ENCODE measurements at places on chromosomes 2 and 18.

DNA sequence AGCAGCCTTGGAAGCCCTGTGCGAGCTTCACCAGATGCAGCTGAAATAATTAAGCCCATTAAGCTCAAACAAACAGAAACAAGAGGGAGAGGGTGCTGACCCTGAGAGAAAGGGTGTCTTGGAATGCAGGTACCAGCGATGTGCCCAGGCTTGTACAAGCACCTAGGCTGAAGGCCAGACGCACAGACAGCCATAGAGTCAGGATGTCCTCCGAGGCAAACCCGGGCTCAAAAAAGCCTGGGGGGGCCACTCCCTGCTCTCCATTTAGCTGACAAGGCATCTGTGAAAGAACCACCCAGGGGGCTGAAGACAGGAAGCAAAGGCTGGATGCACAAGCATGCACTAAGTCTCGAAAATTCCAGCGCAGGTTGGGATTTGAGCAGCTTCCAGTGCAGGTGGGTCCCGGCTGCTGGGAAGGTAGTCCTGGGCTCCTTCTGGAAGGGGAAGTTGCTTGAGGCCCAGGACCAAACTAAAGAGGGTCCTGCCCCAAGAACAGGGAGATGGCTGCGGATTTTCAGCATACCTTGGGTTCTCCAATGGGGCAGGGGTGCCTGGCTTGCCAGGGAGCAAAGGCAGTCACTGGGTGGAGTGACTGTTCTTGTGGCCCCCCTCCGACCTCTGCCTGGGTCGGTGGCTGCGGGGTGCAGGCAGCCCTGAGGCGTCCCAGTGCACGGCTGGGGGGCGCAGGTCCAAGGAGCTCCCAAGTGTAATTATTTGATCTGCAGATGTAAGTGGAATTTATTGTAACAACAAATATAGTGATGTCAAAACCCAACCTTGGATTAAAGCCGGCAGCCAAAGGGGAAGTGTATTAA, 5.9 kb downstream of the GBX2 start:
- DNase-seq = no peak

GRCh38 chr2:97983698-97984097, 12.1 kb downstream of the TMEM131 start:
- no peak for DNase-seq

DNA sequence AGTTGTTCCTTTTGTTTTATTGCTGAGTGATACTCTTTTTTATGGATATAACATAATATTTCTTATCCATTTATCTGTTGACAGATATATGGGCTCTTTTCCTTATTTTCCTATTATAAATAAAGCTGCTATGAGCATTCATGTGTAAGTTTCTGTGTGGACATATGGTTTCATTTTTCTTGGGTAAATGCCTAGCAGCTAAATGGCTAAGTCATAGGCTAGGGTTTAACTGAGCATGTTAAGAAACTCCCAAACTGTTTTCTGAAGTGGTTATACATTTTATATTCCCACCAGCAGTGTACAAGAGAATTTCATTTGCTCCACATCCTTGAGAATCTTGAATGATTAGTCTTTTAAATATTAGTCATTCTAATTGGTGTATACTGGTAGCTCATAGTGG, 786.6 kb upstream of the CDH2 start:
- DNase-seq = no peak

DNA sequence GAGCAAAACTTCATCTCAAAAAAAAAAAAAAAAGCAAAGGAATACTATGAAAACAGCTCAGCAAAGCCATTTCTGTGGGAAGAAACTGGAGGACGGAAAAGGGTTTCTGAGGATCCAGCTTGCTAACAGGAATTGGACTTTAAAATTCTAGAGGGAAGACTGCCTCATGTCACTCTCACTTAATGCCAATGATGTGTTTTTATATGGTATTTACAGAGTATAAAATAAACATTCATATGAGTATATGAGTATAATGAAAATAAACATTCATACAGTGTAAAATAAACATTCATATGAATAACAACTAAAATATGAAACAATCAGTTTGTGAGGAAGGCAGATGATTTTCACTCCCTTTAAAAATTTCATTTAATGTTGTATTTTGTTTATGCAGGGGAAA, 43.9 kb downstream of the CHMP3 start:
- DNase-seq = no peak

GRCh38 chr2:192814376-192814775, 619.6 kb upstream of the TMEFF2 start:
- no peak for DNase-seq

- DNase-seq = no peak
Measured at GRCh38 chr2:238816291-238816690, 31.6 kb upstream of the TWIST2 start.

DNA sequence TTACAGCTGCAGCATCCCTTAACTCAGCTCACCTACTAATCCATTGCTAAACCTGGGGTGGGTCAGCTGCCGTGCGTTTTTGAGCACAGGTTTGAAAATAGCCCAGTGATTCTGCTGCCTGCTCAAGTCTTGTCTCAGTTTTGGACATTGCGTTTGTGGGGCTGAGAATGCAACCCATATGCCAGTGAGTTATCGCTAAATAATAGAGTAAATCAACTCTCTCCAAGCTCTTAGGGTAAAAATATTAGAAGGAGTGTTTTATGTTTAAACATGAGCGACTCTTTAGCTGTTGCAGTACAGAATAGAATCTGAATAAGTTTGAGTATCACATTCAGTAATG, 2.1 kb downstream of the TSHZ1 start:
- no peak for DNase-seq

DNA sequence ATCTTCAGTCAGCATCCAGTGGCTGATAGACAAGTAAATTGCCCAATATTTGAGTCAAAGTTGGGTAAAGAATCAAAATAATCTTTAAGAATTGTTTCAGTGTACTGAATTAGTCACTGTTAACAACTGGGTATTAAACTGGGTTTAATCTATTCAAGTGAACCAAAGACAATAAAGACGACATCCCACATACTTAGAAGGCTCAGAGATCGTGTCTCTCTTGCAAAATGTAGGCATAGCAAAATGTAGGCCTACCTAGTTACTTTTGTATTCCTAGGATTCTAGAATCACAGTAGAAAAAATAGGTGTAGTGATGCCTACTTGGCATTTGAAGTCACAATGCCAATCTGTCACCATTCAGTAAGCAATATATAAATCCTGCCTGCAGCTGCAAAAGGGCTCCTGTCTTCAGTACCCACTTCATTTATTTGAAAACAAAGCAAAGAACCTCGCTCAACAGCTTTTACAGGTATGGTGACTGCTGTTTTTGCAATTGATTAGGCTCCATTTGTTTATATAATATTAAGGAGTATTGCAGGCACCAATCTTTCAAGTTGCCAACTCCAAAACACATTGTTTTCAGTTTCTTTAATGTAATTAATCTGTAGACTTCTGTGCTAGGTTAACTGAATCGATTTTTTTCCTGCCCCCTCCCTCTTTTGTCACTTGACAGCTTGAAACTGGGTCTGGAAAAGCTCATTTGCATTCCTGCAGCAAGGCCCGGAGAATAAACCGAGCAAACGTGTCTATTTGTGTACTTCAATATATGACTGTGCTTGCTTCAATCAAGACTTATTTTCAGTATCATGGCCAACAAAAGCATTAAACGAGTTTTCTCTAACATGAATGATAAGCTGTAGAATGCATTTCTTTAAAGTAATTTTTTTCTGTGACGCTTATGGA, 1074.9 kb downstream of the TDRD15 start:
- no peak for DNase-seq

DNA sequence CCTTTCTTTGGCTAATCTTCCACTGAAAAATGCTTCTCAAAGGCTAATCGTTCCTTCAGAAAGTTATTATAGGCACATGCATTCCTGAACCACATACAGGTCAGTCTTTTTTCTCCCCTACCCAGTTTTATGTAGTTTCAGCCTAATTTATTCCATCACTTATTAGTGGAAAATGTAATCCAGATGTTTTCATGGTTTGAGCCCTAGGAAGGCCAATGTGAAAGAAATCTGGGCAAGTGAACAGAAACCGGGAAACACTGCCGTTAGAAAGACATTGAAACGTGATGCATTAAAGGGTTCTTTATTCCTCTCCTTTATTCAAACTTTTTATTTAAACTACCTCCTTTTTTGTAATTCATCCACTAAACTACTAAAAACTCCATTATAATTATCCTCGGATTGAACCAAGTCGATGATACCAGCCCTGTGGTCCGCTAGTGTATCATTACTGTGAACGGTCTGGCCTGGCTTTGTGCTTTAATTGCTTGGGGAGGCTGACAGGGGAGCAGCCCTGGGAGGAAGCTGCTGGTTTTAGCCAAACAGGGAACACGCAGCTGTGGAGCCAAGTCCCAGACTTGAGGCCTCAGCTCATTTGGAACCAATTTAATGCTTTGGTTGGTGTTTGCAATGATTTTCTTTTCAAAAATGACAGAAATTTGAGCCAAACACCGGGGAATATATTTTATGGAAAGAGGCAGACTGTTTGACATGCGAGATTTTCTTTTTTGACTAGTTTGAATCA, 149.2 kb downstream of the ARHGAP28 start:
- no peak for DNase-seq

- DNase-seq = no peak
Measured at GRCh38 chr2:40540026-40540425, 88.1 kb upstream of the SLC8A1 start.

- DNase-seq = no peak
Measured at GRCh38 chr2:160916300-160916699, 243.9 kb upstream of the TANK start.

GRCh38 chr2:123916531-123916930, 108.6 kb upstream of the CNTNAP5 start:
- DNase-seq = no peak

DNA sequence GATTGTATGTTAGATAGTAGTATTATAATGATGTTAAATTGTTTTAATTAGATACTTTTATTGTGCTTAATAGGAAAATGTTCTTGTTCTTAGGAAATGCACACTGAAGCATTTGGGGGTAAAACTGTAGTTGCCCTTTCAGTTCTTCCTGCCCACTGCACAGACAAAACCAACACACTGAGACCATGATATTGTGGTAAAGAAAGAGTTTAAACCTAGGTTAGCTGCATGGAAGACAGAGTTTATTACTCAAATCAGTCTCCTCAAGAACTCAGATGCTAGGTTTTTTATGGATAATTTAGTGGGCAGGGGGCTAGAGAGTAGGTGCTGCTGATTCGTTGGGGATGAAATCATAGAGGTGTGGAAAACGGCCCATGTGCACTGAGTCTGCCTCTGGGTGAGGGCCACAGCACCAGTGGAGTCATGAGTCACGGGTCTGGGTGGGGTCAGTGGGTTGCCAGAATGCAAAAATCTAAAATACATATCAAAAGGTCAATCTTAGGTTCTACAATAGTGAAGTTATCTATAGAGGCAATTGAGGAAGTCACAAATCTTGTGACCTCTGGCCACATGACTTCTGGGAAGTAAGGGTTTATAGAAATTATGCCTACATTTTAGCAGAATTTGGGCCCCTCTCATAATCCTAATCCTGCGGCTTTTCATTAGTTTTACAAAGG, 283.4 kb upstream of the FBXO11 start:
- no peak for DNase-seq

- no peak for DNase-seq
Measured at GRCh38 chr2:103664690-103665089, 902.9 kb downstream of the TMEM182 start.

GRCh38 chr2:181949047-181949446, 36.6 kb upstream of the PPP1R1C start:
- DNase-seq = peak; percentile 11

- DNase-seq = peak; percentile 67
Measured at GRCh38 chr2:205868773-205869333, 186.6 kb downstream of the NRP2 start.

DNA sequence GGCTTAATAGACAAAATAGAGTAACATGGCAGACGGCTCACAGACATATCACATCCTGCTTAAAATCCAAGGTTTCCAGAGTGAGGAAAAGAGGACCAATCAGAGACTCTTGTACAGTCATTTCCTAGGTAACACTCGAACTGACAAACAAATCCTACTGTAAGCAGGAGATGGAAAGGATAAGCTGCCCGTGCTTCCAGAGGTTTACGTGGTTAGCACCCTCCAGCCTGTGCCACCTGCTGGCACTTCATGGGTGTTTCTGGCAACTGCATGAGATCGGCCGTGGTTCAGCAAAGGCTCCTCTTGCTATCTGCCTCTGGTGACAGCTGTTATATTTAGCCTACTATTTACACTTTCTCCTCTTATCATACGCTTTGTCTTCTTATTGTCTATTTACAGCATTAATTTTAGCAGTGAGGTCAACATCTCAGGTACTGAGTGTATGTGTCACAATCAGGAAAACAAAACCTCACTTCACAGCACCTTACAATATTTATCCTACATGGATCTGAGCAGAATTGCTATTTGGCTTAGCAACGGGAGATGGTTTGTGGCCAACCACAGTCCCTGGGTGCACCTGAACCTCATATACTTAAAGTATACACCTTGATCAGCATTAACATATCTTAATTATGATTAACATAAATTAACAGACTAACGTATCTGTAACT, 226.9 kb downstream of the TMEM163 start:
- no peak for DNase-seq

DNA sequence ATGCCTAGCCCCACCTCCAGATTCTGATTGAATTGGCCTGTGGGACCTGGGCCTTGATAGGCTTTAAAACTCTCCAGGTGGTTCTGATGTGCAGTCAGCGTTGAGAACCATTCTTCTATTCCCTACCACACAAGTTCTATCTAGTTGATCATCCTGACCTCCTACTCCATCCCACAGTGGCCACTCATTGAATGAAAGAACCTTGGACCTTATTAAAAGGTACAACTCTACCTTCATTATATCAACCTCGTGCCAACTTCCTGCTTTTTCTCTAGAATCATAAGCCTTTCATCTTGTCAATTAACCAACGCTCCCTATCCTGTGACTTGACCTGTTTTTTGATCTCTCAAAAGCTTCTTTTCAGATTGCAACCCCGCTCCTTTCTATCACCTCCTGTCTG, 55.8 kb downstream of the SLC40A1 start:
- DNase-seq = no peak

- DNase-seq = no peak
Measured at GRCh38 chr2:2324565-2325101, 6.4 kb downstream of the MYT1L start.

DNA sequence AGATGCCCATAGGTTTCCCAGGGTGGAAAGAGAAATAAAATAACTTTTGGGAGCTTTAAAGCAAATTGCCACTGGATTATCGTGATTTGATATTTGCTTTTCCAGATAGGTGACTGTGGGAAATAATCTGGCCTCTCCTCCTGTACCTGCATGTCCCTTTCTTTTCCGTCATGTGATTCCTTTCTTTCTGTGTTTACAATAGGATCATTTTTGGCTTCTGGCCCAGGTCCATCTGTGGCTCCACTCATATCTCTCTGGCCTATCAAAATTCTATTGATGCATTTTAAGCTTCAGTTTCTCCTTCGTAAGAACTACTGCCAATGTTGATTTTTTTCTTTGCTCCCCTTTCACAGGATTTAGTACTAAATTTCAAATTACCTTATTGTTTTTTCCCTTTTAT, 153.6 kb downstream of the CCDC85A start:
- DNase-seq = no peak

GRCh38 chr2:187171318-187171717, 276.7 kb downstream of the CALCRL start:
- no peak for DNase-seq

GRCh38 chr2:181281206-181281832, 175.9 kb upstream of the ITGA4 start:
- DNase-seq = no peak
